ENCODE measurements at places on chromosomes 5 and 9. TPM values are rescaled to one million over a fixed set of nuclear protein-coding genes. Genes with fewer than 3 reads are reported as not detected.
A peak's percentile ranks its signal among the peaks of the same experiment; 100 is the strongest.

NREP gene
- 3.2 TPM for total RNA-seq

LIX1 gene
- total RNA-seq, result not detected

FAM174A gene
- 9.9 TPM for total RNA-seq

GFRA3 gene
- total RNA-seq, result not detected

BHMT2 gene
- total RNA-seq, result 374 TPM

GRCh38 chr5:147410496-147411358 lies 99.1 kb downstream of the DPYSL3 start:
- no peak for DNase-seq

DNA sequence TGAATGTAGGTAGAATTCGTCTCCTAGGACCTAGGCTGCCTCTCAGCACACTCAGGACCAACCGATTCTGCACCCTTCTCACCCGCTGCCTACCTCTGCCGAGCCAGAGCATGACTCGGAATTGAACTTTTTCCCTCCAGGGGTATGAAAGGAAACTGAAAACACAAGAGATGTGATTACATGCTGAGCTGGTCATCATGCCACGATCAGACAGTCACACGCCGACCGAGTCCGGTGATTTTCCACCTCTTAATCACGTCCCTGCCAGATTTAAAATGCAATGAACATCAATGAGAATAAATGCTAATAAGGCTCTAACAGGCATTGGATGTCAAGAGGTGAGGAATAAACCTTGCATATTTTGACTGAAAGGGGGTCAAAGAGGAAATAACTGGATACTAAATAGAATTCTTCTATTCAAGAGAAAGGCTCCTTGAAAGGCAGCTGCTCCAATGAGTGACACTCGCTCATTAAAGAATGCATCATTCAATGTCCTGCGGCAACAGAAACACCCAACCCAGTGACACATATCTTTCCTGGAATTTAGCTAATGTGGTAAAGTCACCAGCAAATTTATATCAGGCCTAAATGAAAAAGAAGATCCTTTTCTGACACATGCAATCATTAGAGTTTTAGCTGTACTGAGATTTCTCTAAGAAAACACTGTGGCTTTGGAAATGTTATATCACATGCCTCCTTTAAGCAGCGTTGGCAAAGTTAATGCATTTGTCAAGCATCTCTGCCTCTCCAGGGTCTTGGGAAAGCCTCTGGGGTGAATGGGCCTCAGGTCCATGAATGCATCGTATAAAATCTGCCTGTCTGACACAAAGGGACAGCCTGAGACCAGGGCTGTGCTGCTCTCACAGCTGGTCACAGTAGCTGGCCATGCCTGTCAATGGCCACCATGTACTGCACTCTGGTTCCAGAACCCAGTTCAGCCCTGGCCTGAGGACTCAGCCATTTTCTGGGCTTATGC lies 128.7 kb downstream of the SPOCK1 start:
- no peak for DNase-seq

- DNase-seq, result no peak
These were observed 106.6 kb downstream of the PLCXD3 start for GRCh38 chr5:41403846-41404245.

DNA sequence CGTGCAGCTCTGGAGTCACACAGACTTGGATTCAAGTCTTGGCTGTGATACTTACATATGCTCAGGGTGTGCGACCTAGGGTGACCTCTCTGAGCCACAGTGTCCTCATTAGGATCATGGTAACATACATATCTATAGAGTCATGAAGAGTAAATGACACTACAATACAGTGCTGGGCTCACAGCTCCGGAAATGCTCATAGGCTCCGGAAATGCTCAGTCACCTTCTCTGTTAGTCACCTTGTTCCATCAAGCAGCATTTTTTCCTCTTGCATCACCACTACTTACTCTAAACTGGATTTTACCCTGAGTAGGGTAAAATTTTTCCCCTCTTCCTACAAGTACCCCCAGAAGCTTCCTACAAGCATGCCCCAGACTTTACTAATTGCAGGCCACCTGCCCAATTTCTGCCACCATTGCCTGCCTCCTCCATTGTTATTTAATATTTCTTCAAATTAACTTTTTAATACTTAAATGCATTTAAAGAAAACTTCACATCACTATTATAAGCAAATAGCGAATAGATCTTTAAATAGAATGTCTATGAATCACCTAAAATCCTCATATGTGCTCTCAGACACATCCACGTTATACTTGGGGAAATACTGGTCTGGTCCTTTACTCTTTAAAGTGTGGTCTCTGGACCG lies 147.6 kb upstream of the SPRY4 start:
- no peak for DNase-seq

DNA sequence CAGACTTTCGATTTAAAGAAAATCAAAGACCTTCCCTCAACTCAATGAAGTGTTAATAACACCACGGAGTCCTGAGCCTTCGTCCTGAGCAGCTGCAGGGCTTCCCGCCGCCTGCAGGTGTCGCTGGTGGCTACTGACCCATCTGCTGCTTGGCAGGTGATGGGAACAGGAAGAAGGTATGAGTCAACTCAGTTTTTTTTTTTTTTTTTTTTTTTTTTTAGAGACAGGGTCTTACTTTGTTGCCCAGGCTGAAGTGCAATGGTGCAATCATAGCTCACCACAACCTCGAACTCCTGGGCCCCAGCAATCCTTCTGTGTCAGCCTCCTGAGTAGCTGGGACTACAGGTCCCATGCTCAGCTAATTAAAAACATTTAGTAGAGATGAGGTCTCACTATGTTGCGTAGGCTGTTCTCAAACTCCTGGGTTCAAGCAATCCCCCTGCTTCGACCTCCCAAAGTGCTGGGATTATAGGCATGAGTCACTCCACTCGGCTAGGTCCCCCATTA lies 185.7 kb upstream of the IL12B start:
- peak; percentile 62 for DNase-seq

GRCh38 chr5:106106384-106106783 lies 1564.4 kb downstream of the EFNA5 start:
- DNase-seq, result no peak

Data from left lobe of liver (tissue), 2 donors.